NCI-H1092 (cell line): ENCODE measurements at places on chromosomes 3 and 15.
A peak's percentile ranks its signal among the peaks of the same experiment; 100 is the strongest.

GRCh38 chr3:126202680-126203079, 22.3 kb upstream of the ALDH1L1 start:
- DNase-seq: no peak

- no peak for DNase-seq
Measured at GRCh38 chr3:33062866-33063265, 34.1 kb downstream of the GLB1 start.

GRCh38 chr3:157667493-157667892, 164.3 kb upstream of the VEPH1 start:
- no peak for DNase-seq

- DNase-seq: no peak
Measured at GRCh38 chr3:115359536-115359935, 212.4 kb upstream of the ZBTB20 start.

GRCh38 chr15:43872416-43873020, 45.7 kb downstream of the WDR76 start:
- DNase-seq: no peak

DNA sequence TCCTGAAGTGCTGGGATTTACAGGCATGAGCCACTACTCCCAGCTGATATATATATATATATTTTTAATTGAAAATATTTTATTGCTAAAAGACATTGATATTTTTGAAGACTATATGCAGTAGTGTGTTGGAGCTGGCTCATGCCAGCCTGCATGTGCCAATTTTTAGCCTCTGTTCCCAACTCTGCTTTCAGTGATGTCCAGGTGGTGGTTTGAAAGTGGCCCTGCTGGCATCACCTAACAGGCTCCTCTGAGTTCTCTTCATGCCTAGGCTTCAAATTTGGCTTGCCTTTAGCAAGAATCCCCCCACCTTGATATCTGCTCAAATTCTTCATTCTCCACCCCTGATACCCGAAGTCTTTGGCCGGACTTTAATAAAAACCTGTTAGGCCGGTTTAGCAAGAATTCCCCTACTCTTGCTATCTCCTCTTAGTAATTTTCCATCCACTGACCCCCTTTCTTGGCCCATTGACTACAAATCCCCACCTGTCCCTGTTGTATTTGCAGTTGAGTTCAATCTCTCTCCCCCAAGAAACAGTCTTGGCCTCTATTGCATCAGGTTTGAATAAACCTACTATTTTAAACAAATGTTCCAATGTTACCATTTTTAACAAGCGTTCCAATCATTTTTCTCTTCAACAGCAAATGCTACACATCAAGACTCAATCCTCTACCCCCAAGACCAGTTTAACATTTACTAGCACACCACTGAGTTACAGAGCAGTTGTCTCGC, 23.9 kb upstream of the CTSH start:
- no peak for DNase-seq

DNA sequence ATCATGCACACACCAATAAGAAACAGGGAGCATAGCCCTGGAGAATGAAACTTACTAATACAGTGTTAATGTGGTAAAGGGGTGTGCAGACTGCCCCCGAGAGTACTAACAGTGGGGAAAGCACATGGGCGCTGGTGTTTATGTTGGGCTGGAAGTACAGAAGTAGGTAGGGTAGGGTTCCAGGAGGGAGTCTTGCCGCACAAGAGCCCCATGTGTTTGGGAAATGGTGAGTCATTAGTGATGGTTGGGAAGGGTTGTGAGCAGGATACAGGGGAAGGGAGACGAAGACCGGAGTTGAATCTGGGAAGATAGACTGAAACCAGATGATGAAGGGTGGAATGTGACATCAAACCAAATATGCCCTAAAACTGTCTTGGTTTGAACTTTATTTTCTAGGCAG, 117.1 kb downstream of the THSD4 start:
- no peak for DNase-seq

- no peak for DNase-seq
Measured at GRCh38 chr15:61524086-61524485, 295.0 kb upstream of the RORA start.

GRCh38 chr3:45026038-45026437, at the start of gene CLEC3B:
Gene CLEC3B, plus strand, starts transcription at chr3:45026303. Its CDS starts 60 bp downstream, at chr3:45026363.
- no peak for DNase-seq

- no peak for DNase-seq
Measured at GRCh38 chr15:39454189-39454986, 126.5 kb upstream of the THBS1 start.

- no peak for DNase-seq
Measured at GRCh38 chr3:70703305-70704102, 391.1 kb upstream of the MDFIC2 start.

GRCh38 chr3:108131475-108132134, 40.8 kb upstream of the CD47 start:
- no peak for DNase-seq

GRCh38 chr3:36318621-36319200, 61.6 kb upstream of the STAC start:
- DNase-seq: no peak

DNA sequence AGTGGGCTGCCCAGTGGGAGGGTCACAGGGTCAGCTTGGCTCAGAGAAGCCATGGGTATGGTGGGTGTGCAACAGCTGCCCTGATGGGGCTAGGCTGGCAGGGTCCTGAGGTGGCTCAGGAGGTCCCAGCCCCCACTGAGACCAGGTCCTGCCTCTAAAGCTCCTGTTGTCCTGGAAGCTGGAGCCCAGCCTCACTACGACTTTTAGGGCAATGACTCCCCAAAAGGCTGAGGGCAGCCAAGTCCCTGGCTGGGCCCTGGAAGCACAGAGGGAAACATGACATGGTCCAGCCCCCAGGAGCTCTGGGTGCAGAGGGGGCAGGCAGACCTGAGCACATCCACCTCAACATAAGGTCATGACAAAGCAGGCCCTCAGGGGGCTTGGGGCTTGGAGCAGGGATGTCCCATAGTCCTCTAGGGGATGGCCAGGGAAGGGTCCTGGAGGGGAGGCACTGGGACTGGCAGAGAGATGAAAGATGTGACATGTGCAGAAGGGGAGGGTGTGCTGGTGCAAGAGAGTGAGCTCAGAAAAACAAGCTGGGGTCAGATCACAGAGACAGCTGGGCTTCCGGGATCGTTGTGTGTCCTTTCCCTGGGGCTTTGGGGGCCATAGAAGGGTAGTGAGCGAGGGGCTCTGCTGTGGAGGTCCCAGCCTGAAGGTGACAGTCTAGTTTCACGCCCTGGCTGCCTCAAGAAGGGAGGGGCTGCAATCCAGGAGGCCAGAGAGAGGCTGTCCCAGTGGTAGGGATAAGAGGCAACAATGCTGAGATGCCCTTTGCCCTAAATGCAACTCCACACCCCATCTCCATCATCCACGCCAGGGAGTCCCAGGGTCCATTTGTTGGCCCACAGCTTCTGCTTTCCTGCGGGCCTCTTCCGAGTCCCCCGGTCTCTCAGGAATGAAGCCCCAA, 639 bp upstream of the ITIH3 start:
- no peak for DNase-seq

DNA sequence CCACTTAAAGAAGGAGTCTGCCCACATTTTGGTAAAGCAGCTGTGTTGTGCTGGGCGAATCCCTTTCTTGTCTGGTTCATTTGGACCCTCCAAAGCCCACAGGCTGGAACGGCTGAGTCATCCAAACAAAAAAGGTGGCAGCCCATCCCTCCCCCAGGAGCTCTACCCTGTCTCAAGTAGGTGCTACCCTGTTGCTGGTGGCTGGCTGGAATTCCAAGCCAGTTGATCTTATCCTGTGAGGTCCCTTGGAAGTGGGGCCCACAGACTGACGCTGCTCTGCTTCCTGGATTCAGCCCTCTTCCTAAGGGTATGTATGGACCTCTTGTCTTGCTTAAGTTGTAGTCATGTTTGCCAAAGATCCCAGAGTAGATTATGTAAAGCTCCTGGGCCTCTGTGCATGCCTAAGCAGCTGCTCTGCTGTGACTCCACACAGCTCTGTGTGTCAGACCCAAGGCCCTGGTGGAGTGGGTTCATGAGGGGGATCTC, 44.5 kb downstream of the CCR1 start:
- no peak for DNase-seq

GRCh38 chr15:78315686-78316282, 16.4 kb upstream of the SKIC8 start:
- DNase-seq: peak; percentile 58

DNA sequence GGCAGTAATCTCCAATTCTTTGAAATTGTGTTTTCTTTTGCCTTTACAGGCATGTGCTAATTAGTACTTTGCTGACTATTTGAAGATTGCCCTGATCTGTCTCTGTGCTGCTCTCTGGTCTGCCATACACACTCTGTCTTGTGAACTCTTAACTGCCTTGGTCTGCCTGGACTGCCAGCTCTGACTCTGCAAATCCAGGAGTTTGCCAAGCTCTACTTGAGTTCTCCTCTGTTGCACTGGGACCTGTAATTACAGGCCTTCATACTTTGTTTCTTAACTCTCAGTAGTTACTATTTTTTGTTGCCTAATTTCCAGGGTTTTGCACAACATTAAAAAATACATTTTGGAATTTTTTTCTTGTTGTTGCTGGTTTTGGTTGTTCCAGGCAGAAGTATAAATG, 155.0 kb downstream of the RSRC1 start:
- DNase-seq: no peak

- no peak for DNase-seq
Measured at GRCh38 chr3:159782724-159783421, 205.8 kb upstream of the IL12A start.

- no peak for DNase-seq
Measured at GRCh38 chr3:98565237-98565643, 28.2 kb downstream of the CPOX start.

GRCh38 chr3:67798412-67798811, 144.0 kb upstream of the SUCLG2 start:
- no peak for DNase-seq

DNA sequence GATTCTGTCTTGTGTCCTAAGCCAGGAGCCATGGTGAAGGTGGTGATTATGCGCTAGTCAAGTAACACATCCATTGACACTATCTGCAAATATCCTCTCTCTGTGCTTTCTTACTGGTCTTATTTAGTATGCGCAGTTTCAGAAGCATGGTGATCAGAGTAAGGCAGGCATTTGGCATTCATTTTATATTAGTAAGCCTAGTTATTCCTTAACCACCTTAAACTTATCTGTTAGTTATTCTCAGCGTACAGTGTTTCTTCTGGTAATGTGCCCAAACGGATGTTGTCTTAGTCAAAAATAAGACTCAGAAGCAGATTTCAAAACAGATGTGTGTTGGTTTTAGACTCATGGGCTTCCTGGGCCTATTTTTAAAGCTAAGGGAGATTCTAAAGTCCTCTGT, 329.2 kb downstream of the GRM7 start:
- no peak for DNase-seq

- no peak for DNase-seq
Measured at GRCh38 chr3:28743831-28744230, 395.2 kb upstream of the AZI2 start.

GRCh38 chr3:17967111-17967510, 224.7 kb upstream of the TBC1D5 start:
- no peak for DNase-seq

- no peak for DNase-seq
Measured at GRCh38 chr3:70776081-70776480, 463.6 kb upstream of the MDFIC2 start.

DNA sequence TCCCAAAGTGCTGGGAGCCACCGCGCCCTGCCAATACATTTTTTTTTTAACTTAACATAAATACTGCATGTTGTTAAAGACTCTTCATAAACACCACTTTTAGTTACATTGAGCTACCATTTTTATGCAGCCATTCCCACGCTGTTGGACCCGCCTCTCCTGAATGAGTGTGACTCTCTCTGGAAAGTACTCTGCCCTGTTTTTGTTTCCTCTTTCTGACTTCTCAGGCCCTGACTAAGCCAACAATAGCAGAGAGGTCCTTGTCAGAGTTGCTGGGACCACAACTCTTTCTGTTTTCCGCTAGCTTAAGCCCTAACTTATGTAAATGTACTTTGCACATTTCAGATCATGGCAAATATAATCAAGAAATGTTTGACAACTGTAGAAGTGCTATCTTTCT, 35.2 kb downstream of the PARP15 start:
- no peak for DNase-seq

- no peak for DNase-seq
Measured at GRCh38 chr3:139638518-139638917, 39.3 kb downstream of the NMNAT3 start.

- DNase-seq: no peak
Measured at GRCh38 chr15:43449981-43450380, 43.0 kb downstream of the TP53BP1 start.

DNA sequence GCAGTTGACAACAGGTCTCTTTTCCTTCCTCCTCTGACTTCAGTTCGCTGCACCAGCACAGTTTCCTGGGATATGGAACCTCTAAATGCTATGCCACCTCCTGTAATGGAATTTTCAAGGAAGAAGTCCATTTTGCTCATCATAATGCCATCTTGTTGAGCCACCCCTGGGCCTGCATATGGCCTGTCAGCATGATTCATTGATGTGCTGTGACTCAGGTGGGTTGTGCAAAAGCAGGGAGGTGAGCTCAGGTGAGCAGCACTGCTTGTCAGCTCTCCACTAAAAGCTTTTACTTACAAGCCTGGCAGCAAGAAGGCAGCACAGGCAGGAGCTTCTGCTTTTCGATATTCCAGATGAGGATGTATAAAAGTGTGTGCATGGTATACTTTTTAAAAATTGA, 247.1 kb upstream of the LMCD1 start:
- DNase-seq: no peak

GRCh38 chr3:177629276-177629675, 432.0 kb upstream of the TBL1XR1 start:
- DNase-seq: no peak

DNA sequence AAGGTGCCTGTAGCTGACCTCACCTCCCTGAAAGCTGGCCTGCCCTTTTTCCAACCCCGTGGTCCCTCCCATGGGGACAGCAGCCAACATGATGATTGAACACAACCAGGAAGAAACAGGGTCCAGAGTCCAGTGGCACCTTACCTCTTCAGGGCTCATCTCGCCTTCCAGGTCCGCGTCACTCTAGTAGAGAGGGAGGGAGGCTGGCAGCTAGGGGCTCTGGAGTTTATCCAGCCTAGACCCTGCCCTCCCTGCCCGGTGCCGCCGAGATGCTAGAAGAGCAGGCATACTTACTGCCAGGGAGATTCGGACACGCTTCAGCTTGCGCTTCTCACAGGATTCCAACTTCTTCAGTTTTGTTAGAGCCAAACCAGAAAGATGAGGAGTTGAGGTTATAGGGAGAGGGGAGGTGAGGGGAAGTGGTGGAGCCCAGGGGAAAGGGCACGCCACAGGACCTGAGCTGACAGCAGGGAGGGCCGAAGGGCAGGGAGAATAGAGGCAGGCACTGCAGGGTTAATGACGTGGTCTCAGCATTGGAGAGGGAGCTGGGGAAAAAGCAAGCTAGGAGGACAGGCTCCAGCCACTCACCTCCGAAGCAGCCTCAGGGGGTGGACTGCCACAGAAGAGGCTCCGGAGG, 9.1 kb downstream of the CLCN2 start:
- no peak for DNase-seq

- no peak for DNase-seq
Measured at GRCh38 chr15:47750030-47750739, 32.9 kb downstream of the SEMA6D start.

- no peak for DNase-seq
Measured at GRCh38 chr3:121998030-121998580, 23.9 kb downstream of the ILDR1 start.

- no peak for DNase-seq
Measured at GRCh38 chr15:29054171-29055045, 168.6 kb downstream of the APBA2 start.
